ENCODE measurements at places on chromosomes 4 and X.

DNA sequence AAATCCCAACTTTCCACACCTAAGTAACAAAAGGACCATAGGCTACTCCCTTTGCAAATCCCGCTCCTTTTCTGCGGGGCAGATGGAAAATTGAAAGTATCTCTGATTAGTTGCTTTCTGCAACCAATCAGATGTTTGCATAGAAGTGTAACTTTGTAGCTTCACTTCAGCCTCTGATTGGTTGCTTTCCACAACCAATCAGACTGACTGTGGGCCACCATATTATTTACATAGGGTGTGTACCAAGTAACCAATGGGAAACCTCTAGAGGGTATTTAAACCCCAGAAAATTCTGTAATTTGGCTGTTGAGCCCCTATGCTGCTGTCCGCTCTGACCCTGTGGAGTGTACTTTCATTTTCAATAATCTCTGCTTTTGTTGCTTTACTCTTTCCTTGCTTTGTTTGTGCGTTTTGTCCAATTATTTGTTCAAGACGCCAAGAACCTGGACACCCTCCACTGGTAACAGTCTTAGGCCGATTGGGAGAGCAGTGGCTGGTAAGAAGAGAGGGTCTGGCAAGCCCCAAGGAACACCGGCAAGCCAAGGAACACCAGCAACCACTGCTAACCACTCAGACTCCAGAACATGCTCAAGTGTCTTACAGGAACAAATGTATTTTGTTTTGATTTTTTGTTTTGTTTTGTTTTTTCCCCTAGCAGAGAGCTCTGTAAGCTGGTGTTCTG is 125.5 kb upstream of the MAP3K15 start:
- no peak for DNase-seq

- DNase-seq = no peak
These were observed 17.1 kb downstream of the GPR34 start for GRCh38 chrX:41705680-41706374.

GRCh38 chr4:54941994-54942552 is 183.3 kb downstream of the KDR start:
- no peak for DNase-seq

GRCh38 chr4:11430536-11430935 is 1.8 kb upstream of the HS3ST1 start:
- no peak for DNase-seq

DNA sequence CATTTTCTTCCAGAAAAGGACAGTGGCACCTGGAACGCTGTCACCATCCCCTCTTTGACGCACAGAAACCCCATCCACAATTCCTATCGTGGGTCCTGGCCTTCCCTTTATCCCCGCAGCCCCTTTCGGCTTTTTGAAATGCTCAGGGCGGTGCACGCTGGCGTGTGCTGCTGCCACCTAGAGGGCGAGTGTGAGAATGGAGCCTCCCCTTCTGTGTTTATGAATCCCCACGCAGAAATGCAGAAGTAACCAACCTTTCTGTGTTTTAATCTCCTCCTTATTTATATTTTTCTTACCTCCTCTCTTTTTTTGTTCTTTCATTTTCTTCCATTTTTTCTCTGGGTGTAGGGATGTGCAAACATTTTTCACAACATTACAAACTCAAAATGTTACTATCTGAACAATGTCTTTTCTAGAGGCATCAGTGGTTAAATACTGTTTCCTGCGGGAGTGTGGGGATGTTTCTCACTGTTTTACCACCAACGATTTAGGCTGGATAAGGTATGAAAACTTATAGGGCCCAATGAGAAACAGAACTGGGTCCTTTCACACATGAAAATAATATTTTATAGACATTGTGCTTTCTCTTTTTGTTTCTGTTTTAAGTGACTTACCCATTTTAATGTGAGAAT is 50.0 kb downstream of the TMA16 start:
- DNase-seq = peak; percentile 62
